ENCODE measurements at places on chromosomes 1 and 21. TPM values are rescaled to one million over a fixed set of nuclear protein-coding genes. Genes with fewer than 3 reads are reported as not detected.

Gene SEC16B
- total RNA-seq = 1.8 TPM

Gene AVPR1B
- not detected for total RNA-seq

Gene C1orf141
- total RNA-seq = not detected

Gene OR14K1
- total RNA-seq = not detected

Gene PLA2G2D
- total RNA-seq = not detected

Gene C1orf21
- 81.4 TPM for total RNA-seq
